ENCODE measurements at places on chromosomes 3 and 15. TPM values are rescaled to one million over a fixed set of nuclear protein-coding genes. Genes with fewer than 3 reads are reported as not detected.

- no peak for DNase-seq
These were observed 211.7 kb upstream of the UBE2E1 start for GRCh38 chr3:23594066-23594465.

DNA sequence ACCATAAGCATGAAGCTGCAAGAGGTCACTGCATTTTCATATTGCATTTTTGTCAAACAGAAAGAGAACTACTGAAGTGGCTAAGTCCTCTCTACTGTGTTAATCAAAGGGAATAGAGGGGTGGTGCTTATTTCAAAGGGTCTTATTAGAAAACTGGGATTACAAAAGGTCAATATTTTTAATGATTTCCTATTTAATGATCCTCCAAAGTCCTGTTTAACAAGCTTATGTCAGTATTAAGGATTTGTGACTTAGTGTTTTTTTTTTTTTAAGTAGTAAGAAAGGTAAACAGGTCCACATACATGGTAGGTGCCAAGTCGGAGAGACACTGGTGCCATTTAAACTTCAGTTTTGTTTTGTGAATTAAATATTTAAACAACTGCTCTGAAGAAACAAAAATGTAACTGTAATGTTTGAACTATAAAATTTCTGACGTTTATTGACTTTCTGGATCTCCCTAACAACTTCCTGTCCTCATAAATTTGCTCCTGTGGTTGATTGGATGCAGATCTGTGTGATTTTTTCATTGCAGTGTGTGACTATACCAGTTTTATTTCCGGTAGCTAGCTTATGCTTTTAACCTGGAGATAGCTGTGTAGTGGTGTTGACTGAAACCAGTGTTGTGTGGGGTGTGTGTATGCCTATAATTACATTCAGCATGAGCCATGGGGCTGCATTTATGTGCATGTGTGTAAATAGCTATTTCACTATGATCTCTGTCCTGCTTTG is 8.6 kb upstream of the CACNA1D start:
- no peak for DNase-seq

DNA sequence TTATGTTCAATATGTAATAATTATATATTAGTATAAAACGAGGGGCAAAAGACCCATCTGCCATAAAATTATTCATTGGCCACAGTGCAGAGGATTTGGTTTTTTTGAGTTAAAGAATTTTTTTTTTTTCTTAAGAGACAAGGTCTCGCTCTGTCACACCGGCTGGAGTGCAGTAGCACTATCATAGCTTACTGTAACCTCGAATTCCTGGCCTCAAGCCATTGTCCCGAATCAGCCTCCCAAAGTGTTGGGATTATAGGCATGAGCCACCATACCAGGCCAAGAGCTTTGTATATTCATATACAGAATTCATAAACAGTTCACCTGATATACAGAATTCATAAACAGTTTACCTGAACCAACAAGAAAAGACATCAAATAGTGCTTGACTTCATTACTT is 20.2 kb upstream of the LRRFIP2 start:
- no peak for DNase-seq

GRCh38 chr3:97778152-97778551 is 13.6 kb downstream of the ARL6 start:
- DNase-seq = no peak

DNA sequence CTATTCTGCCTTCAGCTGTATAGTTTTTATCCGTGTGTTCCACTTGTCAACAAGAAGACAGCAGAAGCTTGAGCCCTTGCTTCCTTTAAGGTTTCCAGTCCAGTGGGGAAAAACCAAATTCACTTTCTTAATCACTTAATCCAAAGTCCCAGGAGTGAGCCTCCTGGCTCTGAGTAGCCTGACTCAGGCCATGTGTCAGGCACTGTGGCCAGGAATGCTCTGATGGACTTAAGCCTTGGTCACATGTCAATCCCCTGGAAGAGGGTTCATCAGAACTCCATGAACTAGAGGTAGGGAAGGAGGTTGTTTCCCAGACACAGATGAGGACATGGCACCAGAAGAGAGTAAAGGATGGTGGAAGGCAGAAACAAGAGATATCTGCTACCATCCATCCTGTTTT is 8.8 kb downstream of the VIPR1 start:
- no peak for DNase-seq

DNA sequence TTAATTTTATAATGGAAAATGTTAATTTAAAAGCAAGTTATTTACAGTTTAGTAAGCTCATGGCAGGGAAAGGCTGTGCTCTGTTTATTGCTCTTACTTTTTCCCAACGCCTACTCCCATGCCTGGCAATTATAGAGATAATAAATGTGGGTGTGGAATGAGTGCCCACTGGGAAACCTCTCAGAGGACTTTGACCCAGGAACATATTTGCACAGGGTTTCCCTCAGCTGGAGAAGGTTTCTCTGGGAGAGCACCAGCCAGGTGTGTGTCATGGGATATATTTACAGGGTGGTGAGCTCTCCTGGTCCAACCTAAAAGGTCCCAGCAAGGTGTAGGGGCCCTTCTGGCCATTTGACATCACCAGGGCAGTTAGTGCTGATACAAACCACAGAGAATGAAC is 27.9 kb downstream of the ZNF710 start:
- no peak for DNase-seq

GRCh38 chr3:152611905-152612304 is 223.0 kb upstream of the P2RY1 start:
- no peak for DNase-seq

- peak; percentile 71 for DNase-seq
These were observed 25.7 kb upstream of the GALNT15 start for GRCh38 chr3:16148783-16149182.

DNA sequence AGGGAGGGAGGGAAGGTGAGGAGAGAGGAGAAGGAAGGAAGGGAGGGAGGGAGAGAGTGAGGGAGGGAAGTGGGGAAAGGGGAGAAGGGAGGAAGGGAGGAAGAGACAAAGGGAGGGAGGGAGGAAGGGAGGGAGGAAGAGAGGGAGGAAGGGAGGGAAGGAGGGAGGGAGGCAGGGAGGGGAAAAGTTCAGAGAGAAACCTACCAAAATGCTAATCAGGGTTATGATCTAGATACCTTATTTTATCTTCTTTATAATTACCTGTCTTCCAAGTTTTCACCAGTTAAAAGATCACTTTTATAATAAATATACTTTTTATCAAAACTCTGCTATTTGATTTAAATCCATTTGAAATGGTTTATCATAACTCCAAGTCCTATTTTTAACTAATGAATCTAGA is 44.4 kb downstream of the FAM174B start:
- no peak for DNase-seq

FBXO40 gene
- total RNA-seq = 85.5 TPM

GRCh38 chr3:188280627-188281026 is 126.7 kb downstream of the LPP start:
- no peak for DNase-seq

GRCh38 chr15:58873267-58873666 is 60.2 kb downstream of the SLTM start:
- DNase-seq = no peak

DNA sequence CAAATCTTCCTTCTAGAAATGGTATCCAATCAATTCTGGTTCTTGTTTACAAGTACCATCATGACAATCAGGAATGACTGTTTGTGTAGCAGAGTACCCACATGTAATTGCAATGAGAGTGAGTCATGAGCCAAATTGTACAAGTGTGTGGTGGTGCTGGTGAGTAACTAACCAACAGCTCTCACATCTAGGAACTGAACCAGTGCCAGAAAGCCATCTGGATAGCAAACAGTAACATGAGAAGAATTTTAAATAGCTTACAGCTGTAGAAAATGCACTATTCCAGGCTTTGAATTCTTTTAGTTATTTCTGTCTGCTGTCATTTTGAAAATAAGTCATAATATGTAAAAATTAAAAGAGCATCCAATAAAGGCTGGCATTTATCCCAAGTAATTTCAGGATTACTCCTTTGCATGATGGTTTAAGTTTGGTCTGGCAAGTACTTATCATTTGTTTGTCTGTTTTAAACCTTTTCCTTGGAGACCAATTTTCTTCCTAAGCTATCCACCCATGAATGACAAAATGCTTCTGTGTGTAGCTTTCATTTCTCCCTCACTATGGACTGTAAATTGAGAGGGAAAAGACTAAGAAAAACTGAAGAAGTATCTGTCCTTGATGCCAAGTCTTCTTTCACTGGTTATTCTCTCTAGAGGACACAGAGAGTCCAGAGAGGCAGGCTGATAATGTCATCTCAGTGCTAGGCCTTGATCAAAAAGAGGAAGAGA is 60.0 kb downstream of the PIK3CB start:
- peak; percentile 62 for DNase-seq

All from heart left ventricle (tissue), 16 donors.